H1 (cell line): ENCODE measurements at places on chromosomes 11 and 22.

GRCh38 chr11:126304457-126305075 lies 706 bp downstream of the DCPS start:
- DNase-seq = no peak

DNA sequence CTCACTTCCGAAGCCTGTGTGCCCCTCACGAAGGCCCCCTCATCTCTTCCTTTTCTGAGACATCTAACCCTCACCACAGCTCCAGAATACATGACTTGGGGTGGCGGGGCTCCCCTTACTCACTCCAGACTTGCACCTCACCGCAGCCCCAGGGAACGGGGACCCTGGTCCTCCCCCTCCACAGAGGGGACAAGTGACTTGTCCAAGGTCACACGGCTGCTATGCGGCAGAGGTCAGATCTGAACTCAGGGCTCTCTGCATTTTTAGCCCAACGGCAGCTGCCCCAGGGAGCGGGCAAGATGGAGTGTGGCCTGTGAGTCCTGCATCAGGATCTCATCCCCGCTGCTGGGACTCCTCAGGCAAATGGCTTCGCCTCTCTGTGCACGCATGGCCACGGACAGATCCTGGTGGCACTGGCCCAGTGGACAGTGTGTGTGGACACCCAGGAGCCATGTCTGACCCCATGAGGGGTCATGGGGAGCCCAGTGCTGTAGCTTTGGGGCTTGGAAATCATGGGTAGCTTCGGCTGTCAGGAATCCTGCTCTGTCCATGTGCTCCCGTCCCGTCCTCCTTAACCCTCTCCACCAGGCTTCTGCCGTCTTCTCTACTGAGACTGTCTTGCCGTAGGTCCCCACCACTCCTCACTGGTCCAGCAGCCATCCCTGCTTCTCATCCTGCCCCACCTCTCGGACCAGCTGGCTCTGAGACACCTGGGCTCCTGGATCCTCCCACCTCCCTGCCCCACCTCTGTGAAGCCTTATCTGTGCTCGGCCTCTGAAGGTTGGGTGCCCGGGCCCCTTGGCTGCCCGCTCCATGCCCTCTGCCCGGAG lies 48.0 kb upstream of the CARS1 start:
- no peak for DNase-seq

- DNase-seq = no peak
These were observed 51.5 kb upstream of the PPARA start for GRCh38 chr22:46098525-46099475.

DNA sequence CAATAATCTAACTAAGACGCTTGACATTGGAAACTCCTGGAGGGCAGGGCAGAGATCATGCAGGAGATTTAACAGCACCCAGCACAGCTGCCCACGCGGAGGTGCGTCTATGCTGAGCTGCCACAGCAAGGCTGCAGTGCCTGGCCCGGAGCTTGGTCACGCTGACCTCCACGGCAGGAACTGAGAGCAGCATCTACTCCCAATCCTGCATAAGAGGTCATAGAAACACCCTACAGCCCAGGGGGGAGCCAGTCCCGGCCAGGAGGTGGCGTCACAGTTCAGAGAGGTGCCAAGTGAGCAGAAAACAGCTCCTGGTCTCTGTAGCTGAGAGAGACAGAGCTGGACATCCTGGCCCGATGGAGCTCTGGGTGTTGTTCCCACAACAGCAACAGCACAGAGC lies 121.1 kb upstream of the TMEM45B start:
- no peak for DNase-seq

DNA sequence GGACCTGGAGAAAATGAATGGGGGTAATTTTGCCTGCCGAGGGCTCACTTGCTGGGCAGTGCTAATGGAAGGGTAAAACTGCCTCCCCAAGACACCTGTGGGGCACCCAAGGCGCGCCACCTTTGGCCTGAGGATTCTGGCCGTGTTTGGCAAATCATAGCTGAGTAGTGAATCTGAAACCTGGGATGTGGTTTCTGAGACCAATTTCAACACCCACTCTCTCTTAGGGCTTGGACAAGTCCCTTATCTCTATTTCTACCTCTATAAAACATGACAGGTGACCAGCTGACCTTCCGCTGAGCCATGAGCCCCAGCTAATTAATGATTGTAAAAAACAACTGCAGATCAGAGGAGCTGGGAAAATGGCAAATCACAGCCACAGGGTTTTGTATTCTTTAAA lies 1.5 kb upstream of the PACSIN3 start:
- DNase-seq = no peak

- DNase-seq = peak; percentile 90
These were observed 66.8 kb downstream of the FEZ1 start for GRCh38 chr11:125429174-125429707.

- DNase-seq = no peak
These were observed 227.9 kb upstream of the GRIA4 start for GRCh38 chr11:105381941-105382340.

GRCh38 chr11:68122936-68123539 lies 1.9 kb upstream of the CHKA start:
- no peak for DNase-seq

DNA sequence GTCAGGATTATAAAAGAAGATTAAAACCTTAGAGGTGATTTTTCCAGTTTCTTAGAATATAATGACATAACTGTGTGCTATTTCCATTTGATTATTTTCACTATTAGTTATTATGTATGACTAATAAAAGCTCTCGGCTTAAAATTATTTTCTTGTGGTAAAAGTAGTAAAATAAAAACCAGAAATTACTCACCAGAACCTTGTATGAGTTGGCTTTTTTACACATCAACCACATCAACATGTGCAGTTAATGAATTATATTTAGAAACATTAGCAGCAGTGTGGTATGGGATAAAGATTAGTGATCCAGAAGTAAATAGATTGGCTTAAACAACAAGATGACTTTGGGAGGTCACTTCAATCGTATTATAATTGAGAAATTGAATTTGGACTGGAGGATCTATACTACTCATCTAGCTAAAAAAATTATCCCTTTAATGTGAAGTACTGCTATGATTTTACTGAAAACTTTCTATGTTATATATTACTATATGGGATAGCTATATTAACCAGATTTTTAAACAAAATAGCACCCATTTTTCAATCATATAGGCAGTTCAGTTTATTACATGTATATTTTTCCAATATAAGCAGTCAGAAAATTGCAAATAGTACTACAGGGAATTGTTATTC lies 2.8 kb upstream of the BCO2 start:
- no peak for DNase-seq

DNA sequence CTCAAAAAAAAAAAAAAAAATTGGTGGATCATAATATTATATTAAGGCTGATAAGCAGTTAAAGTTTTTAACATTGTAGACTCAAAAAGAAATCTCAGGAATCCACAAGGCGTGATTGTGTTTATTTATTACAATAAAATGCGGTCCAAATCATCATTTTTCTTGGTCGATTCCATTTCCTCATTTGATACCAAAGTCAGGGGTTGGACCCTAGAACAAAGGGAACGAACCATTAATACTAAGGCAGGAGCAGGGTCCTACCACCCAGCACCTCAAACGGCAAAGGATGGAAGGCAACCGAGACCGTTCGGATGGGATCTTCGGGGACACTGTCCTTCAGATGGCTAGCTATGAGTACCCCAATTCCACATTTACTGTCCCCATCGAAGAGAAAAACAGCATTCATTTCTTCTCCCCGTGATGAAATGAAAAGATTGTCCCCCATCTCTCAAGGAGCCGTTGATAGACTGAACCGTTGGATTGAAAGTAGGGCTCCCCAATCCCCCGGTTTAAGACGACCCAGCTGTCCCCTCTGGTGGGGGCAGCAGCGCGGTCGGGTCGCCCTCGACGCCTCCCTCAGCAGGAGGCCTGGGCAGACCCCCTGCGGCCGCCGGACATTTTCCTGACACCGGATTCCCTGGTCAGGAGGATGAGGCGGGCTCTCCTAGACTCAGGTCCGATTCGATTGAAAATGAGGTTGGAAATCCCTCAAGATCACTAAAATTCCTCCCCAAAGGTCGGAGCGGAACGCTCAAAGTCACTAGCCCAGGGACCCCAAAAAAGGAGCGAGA lies 607 bp downstream of the DMC1 start:
- no peak for DNase-seq

GRCh38 chr22:41541484-41541883 lies 2.8 kb downstream of the POLR3H start:
- DNase-seq = no peak

DNA sequence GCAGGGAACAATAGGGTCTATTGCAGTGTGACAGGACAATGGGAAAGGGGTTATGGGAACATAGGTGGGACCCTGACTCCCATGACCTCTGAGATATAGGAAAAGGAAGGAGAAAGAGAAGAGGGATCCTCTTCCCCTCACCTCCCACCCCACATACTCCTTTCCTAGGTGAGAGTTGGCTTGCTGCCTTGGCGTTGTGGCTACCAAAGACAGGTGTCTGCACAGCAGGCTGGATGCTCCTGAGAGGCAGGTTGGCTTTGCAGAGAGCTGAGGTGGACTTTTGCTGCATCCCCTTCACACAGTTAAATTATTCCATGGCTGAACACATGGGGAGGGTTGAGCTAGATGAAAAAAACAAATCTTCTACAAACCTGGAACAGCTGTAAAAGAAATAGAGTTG lies 80.7 kb downstream of the SYT9 start:
- DNase-seq = no peak

- DNase-seq = no peak
These were observed 81.8 kb upstream of the SHANK2 start for GRCh38 chr11:71334191-71334590.

- DNase-seq = no peak
These were observed 165.7 kb upstream of the SORL1-AS1 start for GRCh38 chr11:121618516-121618915.

- DNase-seq = no peak
These were observed 13.7 kb upstream of the UCP3 start for GRCh38 chr11:74022546-74022945.

DNA sequence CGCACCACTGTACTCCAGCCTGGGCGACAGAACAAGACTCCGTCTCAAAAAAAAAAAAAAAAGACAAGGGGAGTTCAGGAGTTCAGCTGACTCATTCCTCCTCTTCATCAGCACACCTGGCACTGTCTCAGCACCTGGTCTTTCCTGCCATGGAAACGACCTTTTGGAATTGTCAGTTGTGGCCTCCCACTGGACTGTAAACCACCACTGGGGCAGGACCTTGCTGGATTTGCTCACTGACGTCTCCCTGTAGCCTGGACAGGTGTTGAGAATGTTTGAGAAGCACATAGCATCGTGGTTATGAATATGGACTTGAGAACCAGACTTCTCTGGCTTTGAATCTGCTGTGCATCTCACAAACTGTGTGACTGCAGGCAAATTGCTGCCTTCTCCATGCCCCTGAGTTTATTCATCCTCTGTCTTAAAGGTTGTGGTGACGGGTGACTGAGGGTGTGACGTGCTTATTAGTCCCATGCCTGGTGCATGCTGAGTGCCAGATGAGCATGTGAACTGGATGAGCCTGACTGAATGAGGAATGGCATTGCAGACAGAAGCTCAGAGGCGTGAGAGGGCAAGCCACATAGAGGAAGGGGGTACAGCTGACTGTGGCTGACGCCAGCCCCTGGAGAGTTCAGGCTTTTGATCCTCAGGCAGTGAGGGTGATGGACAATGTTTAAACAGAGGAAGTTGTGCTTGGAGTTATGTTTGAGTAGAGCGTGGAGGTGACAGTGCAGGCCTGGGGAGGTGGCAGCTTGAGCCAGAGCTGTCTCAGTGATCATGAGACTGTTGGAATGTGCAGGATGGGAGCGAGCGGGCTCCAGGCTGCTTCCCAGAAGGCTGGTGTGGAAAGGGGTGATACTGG lies 12.7 kb downstream of the TOM1 start:
- DNase-seq = no peak

GRCh38 chr11:74417379-74417804 lies 19.2 kb upstream of the PGM2L1 start:
- DNase-seq = no peak

- DNase-seq = no peak
These were observed 162.8 kb downstream of the RAB38 start for GRCh38 chr11:88012456-88012855.

DNA sequence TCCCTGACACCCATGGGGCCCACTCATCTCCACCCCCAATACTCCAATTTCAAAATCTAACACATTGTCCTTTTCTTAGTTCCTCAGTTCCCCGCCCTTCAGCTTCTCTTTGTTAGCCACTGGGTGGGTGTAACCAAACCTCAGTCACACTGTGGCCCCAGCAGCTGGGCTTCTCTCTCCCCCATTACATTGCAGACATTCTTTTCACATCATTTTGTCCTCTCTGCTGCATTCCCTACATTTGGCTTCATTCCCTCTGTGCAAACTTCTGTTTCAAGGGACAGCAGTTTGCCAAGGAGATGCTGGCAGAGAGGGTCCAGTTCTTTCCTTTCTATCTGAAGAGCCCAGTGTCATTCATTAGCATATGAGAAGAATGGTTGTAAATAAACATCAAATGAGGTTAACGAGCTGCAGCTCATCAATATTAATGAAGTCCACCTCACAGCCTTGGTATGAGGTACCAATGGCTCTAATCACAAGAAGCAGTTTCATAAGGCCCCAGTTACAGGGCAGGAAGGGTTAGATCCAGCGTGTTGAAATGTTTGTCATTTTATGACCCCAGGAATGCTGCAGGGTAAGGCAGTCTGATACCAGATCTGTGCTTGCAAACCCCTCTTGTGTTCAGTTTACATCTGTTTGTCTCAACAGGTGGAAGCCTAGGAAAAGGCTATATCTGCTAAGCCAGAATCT lies 72.3 kb downstream of the ARFGAP2 start:
- no peak for DNase-seq

- no peak for DNase-seq
These were observed 4.0 kb downstream of the AIFM3 start for GRCh38 chr22:20970939-20971657.

GRCh38 chr22:27205492-27206373 lies 548.3 kb downstream of the MIAT start:
- no peak for DNase-seq

DNA sequence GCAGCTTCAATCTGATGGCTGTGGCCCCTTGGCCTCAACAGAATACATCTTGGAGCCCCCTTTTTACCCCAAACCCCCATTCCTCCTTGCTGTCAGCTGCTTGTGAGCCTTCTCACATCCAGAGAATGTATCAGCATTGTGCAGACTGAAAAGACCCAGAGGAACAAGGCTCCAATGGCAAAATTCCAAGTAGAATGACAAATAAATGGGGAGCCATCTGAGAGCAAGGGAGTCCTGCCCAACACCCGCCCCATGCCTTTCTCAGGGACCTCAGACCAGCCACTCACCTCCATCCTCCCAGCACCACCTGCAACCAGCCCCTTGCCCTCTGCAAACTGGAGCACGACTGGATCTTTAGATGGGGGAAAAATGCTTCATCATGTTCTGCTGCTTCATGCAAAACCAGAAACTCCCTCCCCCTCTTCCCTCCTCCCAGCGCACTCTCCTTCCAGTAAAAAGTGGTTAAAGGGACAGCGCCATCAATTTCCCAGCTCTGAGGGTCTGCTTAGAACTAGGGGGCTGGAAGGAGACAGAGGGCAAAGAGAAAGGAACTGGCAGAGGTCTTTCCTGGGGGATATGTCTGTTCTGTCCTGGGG lies 2.2 kb upstream of the NEFH start:
- DNase-seq = no peak

- DNase-seq = no peak
These were observed 50.9 kb downstream of the AP2A2 start for GRCh38 chr11:976431-977160.

DNA sequence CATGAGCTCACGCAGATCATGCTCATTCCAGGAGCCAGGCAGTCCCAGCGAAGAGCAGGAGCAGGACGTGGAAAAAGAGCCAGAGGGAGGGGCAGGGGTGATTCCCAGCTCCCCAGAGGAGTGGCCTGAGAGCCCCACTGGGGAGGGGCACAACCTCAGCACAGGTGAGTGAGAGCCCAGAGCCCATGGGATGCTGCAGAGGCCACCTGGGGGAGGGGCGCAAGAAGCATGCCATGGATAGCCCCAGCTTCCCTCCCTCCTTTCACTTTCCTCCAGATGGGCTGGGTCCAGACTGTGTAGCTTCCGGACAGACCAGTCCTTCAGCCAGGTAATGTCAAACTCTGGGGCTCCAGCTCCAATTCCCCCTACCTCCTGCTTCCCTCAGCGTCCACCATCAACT lies 6.2 kb downstream of the SMTNL1 start:
- DNase-seq = no peak
